ENCODE measurements at places on chromosomes 11 and 22.

GRCh38 chr11:64765851-64766665 is 6.3 kb upstream of the PYGM start:
- no peaks in the 10 kb centered on the region for H3K4me1 ChIP-seq
- peak; percentile 38 for DNase-seq
- no peaks in the 10 kb centered on the region for H3K27me3 ChIP-seq
- no peak overlapping the region for H3K4me3 ChIP-seq
- H3K36me3 ChIP-seq = peaks cover 35% of the 10 kb centered on the region

DNA sequence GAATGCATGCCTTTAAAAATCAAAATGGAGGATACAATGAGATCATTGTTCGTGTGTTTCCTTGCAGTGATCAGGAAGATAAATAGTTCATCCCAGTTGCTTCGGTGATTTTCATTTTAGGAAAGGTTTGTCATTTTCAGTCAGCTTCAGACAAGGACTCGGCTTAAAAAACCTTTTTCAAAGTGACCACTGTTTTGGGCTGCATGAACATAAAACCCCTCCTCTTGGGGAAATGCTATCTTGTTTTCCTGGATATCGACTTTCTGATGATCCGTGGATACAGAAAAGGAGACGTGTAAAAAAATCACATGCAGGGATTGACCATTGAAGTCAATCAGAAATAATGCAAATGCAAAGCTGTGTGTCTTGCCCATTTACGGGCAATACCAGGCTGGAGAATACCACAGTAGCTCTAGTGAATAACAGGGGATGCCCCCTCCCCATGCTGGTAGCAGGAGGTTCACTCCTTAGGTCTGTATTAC is 146.8 kb downstream of the MAML2 start:
- no peak for DNase-seq
- H3K4me1 ChIP-seq = peaks cover 29% of the 10 kb centered on the region
- no peaks in the 10 kb centered on the region for H3K27me3 ChIP-seq
- H3K27ac ChIP-seq = no peak overlapping the region

GRCh38 chr11:116932181-116932580 is 94.8 kb upstream of the APOA1 start:
- H3K27ac ChIP-seq = no peak overlapping the region
- H3K27me3 ChIP-seq = no peaks in the 10 kb centered on the region
- H3K36me3 ChIP-seq = no peaks in the 10 kb centered on the region
- DNase-seq = no peak

- H3K36me3 ChIP-seq = no peaks in the 10 kb centered on the region
- H3K4me1 ChIP-seq = peaks cover 37% of the 10 kb centered on the region
- no peak overlapping the region for H3K4me3 ChIP-seq
- no peaks in the 10 kb centered on the region for H3K27me3 ChIP-seq
Measured at GRCh38 chr11:64998690-64999431, 2.1 kb upstream of the BATF2 start.

DNA sequence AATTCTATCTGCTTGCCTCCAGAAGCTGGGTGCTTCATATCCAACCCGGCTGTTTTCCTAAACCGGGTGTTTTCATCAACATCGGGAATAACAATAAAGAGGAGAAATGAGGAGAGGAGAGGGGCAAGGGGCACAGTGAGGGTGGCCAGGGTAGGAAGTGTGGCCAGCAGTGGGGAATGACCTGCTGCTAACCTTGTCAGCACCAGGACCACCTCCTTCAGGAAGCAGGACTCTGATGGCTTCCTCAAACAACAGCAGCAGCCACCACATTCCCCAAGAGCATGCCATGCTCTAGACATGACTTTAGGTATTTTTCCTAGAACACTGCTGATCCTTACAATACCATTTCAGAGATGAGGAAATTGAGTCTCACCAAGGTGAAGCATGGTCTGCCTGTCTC is 52.4 kb downstream of the TPBGL start:
- H3K4me3 ChIP-seq = no peak overlapping the region
- H3K4me1 ChIP-seq = no peaks in the 10 kb centered on the region
- no peak for DNase-seq
- no peak overlapping the region for H3K27ac ChIP-seq

DNA sequence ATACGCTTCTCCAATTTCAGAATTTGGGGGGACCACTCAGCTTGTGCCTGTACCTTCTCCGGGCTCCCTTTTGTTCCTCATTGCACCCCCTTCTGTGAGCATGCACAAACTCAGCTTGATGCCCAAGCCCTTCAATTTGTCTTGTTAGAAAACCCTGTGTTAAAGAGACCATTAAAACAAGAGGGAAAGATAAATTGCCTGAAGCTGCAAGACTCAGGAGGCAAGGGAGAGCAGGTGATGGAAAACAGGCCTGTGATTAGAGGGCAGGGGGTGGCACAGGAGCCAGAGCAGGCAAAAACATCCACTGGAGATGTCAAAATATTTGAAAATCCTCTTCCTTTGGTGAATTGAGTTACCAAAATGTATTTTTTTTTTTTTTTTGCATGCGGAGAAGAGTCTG is 121.7 kb downstream of the MIAT start:
- H3K4me1 ChIP-seq = no peaks in the 10 kb centered on the region
- no peaks in the 10 kb centered on the region for H3K36me3 ChIP-seq
- H3K27ac ChIP-seq = no peak overlapping the region
- H3K4me3 ChIP-seq = no peak overlapping the region

- H3K27me3 ChIP-seq = no peaks in the 10 kb centered on the region
- H3K4me3 ChIP-seq = no peak overlapping the region
- H3K4me1 ChIP-seq = no peaks in the 10 kb centered on the region
- H3K27ac ChIP-seq = no peak overlapping the region
- H3K36me3 ChIP-seq = no peaks in the 10 kb centered on the region
Measured at GRCh38 chr11:73107597-73107996, 34.5 kb downstream of the FCHSD2 start.

DNA sequence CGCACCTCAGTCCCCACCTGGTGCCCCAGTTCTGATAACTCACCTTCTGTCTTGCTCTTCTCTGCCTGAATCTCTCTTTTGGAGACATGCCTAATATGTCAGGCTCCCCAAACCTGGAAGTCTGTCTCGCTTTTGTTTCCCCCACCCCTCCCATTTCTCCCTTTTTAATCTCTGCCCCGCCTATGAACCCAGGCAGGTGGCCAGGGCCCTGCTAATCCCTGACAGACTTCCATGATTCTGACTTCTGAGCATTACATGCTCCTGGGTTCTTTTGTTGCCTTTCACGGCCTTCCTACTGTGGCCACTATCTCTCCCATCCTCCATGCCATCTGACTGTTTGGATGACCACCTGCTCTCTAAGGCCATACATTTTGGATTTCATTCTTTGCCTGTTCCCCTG is 1120.9 kb upstream of the CCDC90B start:
- H3K27ac ChIP-seq = no peak overlapping the region
- H3K4me3 ChIP-seq = no peak overlapping the region
- H3K27me3 ChIP-seq = no peaks in the 10 kb centered on the region
- no peaks in the 10 kb centered on the region for H3K36me3 ChIP-seq

GRCh38 chr11:117970400-117971024 is 15.7 kb upstream of the IL10RA start:
- no peak overlapping the region for H3K4me3 ChIP-seq
- H3K27me3 ChIP-seq = no peaks in the 10 kb centered on the region
- no peak for DNase-seq
- H3K36me3 ChIP-seq = no peaks in the 10 kb centered on the region

- H3K27me3 ChIP-seq = no peaks in the 10 kb centered on the region
- H3K4me1 ChIP-seq = no peaks in the 10 kb centered on the region
- no peaks in the 10 kb centered on the region for H3K36me3 ChIP-seq
- no peak for DNase-seq
- no peak overlapping the region for H3K27ac ChIP-seq
- no peak overlapping the region for H3K4me3 ChIP-seq
Measured at GRCh38 chr22:48507595-48508350, 1319.9 kb downstream of the BRD1 start.

GRCh38 chr11:69253028-69253427 is 40.9 kb upstream of the MYEOV start:
- 0 out of 2 replicates have a peak, but pooled peaks cover 2% of the 10 kb centered on the region for H3K27me3 ChIP-seq
- H3K4me1 ChIP-seq = peaks cover 9% of the 10 kb centered on the region
- DNase-seq = no peak
- no peak overlapping the region for H3K4me3 ChIP-seq

GRCh38 chr11:83364500-83365045 is 78.4 kb upstream of the CCDC90B start:
- no peaks in the 10 kb centered on the region for H3K4me1 ChIP-seq
- no peak overlapping the region for H3K27ac ChIP-seq
- no peak overlapping the region for H3K4me3 ChIP-seq
- DNase-seq = no peak
- H3K36me3 ChIP-seq = no peaks in the 10 kb centered on the region
- H3K27me3 ChIP-seq = no peaks in the 10 kb centered on the region

DNA sequence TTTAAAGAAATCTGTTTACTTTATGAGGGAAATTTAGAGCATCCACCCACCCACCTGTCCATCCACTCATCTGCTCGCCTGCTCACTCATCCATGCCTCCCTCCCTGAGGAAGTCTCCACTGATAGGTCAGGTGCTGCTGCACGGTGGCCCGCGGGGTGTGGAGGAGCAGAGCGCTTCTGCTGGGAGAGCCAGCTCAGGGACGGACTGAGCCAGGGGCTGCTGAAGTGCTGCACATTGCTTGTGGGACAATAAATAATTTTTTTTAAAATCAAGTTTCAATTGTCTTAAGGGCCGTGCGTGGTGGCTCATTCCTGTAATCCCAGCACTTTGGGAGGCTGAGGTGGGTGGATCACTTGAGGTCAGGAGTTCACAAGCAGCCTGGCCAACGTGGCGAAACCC is 148.9 kb downstream of the TBC1D22A start:
- no peaks in the 10 kb centered on the region for H3K36me3 ChIP-seq
- H3K27ac ChIP-seq = no peak overlapping the region
- DNase-seq = no peak
- H3K4me3 ChIP-seq = no peak overlapping the region
- H3K4me1 ChIP-seq = no peaks in the 10 kb centered on the region

DNA sequence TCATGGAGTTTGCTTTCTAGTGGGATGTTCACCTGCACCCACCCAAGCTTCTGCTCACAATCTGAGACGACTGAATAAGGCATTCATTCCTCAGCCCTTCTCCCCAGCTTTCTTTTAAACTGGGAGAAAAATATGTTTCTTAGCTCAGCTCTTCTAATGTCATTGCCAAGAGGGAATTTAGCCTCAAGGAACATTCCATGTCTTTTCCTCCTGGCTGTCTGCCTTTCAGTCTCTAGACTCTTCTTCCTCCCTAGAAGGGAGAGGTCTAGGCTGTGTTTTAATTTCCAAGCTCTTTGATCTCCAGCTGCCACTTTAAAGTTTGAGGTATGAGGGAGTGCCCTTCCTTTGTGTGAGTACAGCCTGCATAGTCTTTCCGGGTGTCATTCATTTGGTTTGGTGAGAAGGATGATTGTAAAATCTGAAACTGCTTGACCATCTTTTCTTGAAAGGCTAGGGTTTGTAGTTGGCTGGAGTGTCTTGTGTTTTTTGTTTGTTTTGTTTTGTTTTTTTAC is 11.7 kb upstream of the HTATIP2 start:
- no peak overlapping the region for H3K4me3 ChIP-seq
- no peaks in the 10 kb centered on the region for H3K27me3 ChIP-seq
- H3K27ac ChIP-seq = no peak overlapping the region
- no peaks in the 10 kb centered on the region for H3K36me3 ChIP-seq

GRCh38 chr11:36363361-36364268 is 67.5 kb downstream of the PRR5L start:
- H3K36me3 ChIP-seq = no peaks in the 10 kb centered on the region
- no peaks in the 10 kb centered on the region for H3K4me1 ChIP-seq
- H3K4me3 ChIP-seq = no peak overlapping the region
- no peaks in the 10 kb centered on the region for H3K27me3 ChIP-seq

GRCh38 chr11:75760710-75761493 is 7.7 kb upstream of the DGAT2 start:
- DNase-seq = no peak
- H3K36me3 ChIP-seq = no peaks in the 10 kb centered on the region
- H3K4me3 ChIP-seq = no peak overlapping the region
- peak overlapping the region; percentile 15 for H3K27ac ChIP-seq
- H3K4me1 ChIP-seq = peaks cover 35% of the 10 kb centered on the region
- no peaks in the 10 kb centered on the region for H3K27me3 ChIP-seq

DNA sequence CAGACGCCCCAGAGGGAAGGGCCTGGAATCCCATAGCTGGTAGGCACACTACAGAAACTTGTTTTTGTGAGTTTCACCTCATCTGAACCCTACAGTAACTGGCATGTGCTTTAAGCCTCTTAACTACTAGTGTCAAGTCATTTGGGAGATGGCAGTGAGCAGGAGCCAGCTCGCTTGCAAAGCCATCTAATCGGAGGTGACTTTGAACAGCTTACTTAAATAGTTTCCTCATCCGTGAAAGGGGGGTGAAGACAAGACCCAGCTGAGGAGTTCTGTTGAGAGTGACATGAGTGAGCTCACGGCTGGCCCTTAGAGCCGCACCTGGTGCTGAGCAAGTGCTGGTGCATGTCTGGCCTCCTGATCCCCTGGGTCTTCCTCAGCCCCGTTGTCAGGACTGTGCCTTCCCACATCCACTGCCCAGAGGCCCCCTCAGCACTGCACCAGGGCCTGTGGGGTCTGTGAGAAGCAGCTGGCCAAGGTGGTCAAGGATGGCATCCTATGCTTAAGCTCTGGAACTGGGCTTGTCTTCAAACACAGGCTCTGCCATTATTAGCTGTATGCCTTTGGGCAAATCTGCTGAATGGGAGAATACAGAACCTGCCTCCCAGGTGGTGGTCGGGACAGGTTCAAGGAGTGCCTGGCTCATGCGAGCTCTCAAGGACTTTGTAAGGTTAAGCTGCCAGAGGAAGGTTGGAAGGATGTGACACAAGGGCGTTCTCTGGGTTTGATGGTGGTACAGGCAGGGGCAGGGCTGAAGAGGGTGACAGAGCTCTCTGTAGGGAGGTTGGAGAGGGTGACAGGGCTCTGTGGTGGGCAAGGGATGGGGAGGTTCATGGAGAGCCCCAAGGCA is 27.3 kb downstream of the INCENP start:
- no peak for DNase-seq
- no peak overlapping the region for H3K4me3 ChIP-seq
- no peaks in the 10 kb centered on the region for H3K27me3 ChIP-seq
- H3K27ac ChIP-seq = no peak overlapping the region

DNA sequence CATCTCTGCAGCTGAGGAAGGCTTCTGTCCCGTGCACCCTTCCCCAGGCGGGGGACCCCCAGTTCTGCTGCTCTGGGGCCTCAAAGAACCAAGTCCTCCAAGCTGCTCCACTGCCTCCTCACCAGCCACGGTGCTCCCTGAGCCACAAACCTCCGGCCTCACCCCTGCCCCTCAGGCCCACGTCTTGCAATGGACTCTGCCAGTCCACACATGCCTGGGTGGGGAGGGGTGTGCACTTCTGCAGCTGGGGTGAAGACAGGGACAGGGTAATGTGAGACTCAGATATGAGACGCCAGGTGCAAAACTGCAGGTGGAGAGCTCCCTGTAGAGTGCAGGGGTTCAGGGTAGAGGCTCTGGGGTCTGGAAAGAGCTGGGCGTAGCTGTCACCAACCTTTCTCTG is 3.2 kb upstream of the PTDSS2 start:
- peak overlapping the region; percentile 92 for H3K27ac ChIP-seq
- peaks cover 49% of the 10 kb centered on the region for H3K4me1 ChIP-seq
- H3K36me3 ChIP-seq = no peaks in the 10 kb centered on the region
- H3K27me3 ChIP-seq = no peaks in the 10 kb centered on the region
- H3K4me3 ChIP-seq = no peak overlapping the region
